Mucosa of gallbladder (tissue), 1 donor: ENCODE measurements at places on chromosomes 16 and 17. TPM values are rescaled to one million over a fixed set of nuclear protein-coding genes. Genes with fewer than 3 reads are reported as not detected.

Gene TP53TG3D
- 0.63 TPM for total RNA-seq

Gene CMC2
- total RNA-seq: 60.7 TPM

Gene PYY
- total RNA-seq: not detected

Gene GRAPL
- total RNA-seq: 9.2 TPM

Gene TOB1
- 134 TPM for total RNA-seq

Gene LAT
- 14.3 TPM for total RNA-seq

Gene HSPB9
- total RNA-seq: 0.29 TPM

Gene ABHD15
- total RNA-seq: 23.7 TPM

Gene DBNDD1
- 21.2 TPM for total RNA-seq

Gene KCNAB3
- total RNA-seq: 2.5 TPM

Gene HSD11B2
- total RNA-seq: 29.1 TPM

Gene NACA2
- not detected for total RNA-seq

Gene SLC13A2
- 55.0 TPM for total RNA-seq

Gene TBC1D26
- not detected for total RNA-seq

Gene SLC6A4
- total RNA-seq: not detected

Gene RPRML
- not detected for total RNA-seq

Gene ZNF750
- total RNA-seq: not detected
